ENCODE measurements at places on chromosomes 7 and 10.

GRCh38 chr7:132243463-132243862 lies 332.8 kb downstream of the PLXNA4 start:
- DNase-seq = no peak

DNA sequence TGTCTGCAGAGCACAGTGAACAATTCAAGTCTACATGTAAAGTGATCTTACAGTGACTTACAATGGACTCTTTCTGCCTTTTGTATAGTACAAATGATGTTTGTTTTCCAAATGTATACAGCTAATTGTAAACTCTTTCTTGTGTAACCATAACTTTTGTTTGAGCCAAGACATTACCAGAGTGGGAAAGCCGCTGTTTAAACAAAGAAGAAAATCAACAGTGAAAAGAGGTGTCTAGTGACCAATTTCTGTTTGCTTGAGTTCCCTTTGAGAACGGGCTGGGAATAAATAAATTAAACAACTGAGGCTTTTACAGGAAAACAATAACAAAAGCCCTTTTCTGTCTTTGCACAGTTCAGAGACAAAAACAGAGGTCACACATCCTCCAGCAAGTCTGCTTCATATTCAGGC lies 1163.4 kb downstream of the CNTNAP2 start:
- DNase-seq = peak; percentile 58

DNA sequence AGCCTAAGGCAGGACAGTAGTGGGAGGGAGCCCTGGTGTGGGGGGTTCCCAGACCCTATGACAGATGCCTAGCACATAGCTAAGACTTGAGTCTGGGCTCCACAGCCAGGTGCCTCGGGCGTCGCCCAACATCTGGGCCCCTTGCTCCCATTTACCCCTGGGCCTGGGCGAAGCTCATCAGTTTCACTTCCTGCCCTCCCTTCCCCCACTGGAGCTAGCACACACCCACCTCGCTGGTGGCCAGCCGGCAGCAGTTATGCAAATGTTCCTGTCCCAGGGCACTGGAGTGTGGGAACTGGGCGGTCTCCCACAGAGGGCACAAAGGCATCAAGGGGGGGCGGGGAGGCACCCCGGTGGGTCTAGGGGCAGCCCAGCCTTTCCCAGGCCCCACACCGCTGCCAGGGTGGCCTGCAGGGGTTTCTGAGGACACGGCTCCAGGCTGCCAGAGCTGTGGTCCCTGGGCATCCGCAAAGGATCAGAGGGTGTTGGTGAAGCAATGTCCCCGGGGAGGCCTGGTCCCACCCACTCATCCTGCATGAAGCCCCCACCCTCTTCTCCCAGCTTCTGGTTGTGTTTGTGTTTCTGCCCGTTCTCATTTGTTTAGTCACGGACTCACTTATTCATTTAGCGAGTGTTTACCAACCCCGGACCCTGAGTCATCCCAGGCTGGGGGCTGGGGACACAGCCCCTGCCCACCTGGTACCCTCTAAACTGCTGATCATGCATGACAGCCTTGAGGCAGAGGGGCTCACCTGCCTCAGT lies 20.4 kb downstream of the SH2B2 start:
- DNase-seq = peak; percentile 62

DNA sequence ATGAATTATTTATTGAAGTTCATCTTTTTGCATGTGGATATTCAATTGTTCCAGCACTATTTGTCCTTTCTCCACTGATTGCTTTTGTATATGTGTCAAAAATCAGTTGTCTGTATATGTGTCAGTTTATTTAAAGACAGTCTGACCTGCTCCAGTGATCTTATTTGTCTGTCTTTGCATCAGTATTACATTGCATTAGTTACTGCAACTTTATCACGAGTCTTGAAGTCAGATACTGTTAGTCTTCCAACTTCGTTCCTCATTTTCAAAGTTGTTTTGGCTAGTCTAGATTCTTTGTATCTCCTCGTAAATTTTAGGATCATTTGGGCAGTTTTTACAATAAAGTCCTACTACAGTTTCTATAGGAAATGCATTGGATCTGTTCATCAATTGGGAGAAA lies 166.4 kb downstream of the CELF2 start:
- no peak for DNase-seq

DNA sequence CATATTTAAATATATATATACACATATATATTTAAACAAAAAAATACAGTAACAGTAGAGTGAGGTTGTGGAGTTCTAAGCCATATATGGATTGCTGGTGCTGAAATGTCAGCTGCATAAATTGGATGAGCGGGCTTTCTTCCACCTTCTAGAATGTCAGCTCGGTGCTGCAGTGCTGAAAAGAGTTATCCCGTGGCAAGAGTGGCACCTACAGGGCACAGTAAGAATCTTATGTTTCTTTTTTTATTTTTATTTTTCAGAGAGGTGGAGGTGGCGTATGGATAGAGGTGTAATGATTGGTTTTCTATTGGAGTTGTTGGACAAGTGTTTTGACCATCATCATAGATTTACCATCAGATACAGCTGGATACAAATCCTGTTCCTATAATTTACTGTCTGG lies 86.2 kb upstream of the DYNC1I1 start:
- DNase-seq = peak; percentile 86

DNA sequence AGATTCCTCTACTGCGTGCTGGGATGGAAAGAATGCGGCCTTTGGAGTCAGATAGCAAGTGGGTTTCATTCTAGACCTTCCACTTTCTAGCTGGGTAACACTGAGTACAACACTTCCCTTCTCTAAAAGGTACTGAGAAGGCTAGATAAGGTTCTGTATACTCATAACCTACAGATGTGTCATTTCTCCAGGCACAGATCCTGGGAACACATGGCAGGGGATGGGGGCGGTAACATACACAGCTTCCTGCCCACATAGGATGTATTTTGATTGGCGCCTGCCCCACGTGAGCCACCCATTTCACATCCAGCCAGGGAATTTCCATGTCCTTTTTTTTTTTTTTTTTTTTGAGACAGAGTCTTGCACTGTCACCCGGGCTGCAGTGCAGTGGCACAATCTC lies 31.8 kb downstream of the KLRG2 start:
- DNase-seq = no peak

DNA sequence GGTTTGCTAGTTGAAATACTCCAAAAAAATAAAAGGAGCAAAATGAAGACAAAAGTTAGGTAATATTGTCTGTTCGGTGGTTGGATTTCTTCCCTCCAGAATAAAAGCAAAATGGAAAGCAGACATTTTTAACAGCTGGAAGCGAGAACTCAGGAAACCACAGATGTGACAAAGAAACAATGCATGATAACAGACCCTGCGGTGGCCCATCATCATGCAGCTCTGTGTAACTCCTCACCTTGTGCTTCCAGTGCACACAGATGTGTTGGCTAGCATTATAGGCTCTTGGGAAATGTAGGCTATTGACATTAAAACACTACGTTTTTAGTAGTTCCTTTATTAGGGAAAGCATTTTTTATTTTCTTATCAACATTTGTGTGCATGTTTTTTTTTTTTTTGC lies 53.9 kb upstream of the ARL4A start:
- no peak for DNase-seq

GRCh38 chr7:36153571-36154097 lies 580 bp downstream of the EEPD1 start:
- DNase-seq = no peak

GRCh38 chr10:130037169-130037661 lies 73.1 kb upstream of the EBF3 start:
- no peak for DNase-seq

Measured in NCI-H1417 (cell line).